ENCODE measurements at places on chromosomes 4 and X.

GRCh38 chr4:79047316-79047715 lies 108.1 kb upstream of the PAQR3 start:
- no peak for DNase-seq

DNA sequence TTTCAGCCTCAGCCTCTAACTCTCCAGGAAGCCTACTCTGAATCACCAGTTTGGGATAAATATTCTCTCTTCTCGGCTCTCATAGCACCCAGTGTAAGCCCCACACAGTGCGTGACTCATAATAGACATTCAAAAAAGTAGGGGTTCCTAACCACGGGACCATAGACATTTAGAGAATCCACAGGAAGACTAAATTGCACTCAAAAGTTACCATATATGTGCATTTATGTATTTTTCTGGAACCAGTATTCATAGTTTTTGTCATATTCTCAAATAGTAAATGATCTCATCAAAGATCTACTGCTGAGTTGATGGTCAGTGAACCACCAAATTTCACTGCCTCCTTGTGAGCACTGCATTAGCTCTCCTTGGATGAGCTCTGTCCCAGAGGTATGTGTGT lies 625.7 kb downstream of the SMARCA1 start:
- no peak for DNase-seq

DNA sequence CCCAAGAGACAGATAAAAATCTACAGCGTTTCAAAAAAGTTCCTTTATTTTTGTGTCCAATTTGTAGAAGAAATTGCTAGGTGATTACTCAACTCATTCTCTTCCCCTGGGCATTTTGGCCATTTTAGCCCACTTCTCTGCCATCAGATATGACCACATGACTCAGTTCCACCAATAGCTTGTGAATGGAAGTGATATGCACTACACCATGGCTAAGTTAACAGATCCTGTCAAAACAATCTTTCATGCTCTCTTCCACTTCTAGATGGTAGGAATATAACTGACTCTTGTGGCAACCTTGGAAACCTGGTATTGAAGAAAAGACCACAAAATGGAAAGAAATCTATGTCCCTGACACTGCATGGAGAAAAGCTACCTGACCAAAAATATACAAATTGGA lies 26.2 kb upstream of the FREM3 start:
- DNase-seq: no peak

- DNase-seq: peak; percentile 44
These were observed 138.9 kb upstream of the INPP4B start for GRCh38 chr4:142984871-142985585.

- no peak for DNase-seq
These were observed 355.3 kb upstream of the AMOT start for GRCh38 chrX:113195949-113196348.

DNA sequence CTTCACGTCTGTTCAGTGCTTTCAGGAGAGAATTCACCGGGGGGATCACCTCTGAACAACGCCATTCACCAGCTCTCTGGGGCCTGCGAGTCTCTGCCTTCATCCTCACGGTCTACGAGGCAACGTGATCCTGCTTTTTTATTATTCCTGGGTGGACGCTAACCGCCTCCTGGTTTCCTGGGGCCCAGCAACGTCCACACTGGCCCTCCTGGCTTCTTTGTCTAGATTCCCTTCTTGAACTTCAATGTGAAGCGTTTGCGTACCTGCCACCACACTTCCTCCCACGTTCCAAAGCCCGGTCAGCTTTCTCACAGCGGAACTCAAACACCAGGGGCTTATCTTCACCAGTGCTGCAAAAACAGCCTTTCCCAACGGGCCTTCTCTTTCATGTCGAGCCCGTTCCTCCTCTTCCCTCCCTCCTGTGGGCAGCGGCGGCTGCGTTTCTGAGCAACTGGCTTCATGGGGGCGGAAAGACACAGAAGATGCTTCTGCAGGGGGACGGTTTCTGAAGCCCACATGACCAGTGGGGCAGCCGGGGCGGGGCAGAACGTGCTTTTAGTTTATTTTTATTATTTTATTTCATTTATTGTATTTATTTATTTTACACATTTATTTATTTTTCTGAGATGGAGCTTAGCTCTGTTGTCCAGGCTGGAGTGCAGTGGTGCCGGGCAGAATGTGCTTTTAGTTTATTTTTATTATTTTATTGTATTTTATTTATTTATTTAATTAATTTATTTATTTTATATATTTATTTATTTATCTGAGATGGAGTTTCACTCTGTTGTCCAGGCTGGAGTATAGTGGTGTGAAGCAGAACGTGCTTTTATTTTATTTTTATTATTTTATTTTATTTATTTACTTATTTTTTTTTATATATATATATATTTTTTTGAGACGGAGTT lies 64.6 kb downstream of the CRLF2 start:
- no peak for DNase-seq

- no peak for DNase-seq
These were observed 579 bp downstream of the IL3RA start for GRCh38 chrX:1336948-1337779.

- DNase-seq: peak; percentile 75
These were observed 112.6 kb upstream of the PPARGC1A start for GRCh38 chr4:24002330-24002966.

GRCh38 chr4:41360214-41360920 lies 103.6 kb downstream of the UCHL1 start:
- peak; percentile 62 for DNase-seq

- no peak for DNase-seq
These were observed 1.2 kb downstream of the PROM1 start for GRCh38 chr4:16082426-16083240.

GRCh38 chr4:100590325-100590724 lies 72.5 kb upstream of the EMCN start:
- DNase-seq: peak; percentile 13

- DNase-seq: no peak
These were observed 222.5 kb upstream of the FAT1 start for GRCh38 chr4:186946136-186946535.

DNA sequence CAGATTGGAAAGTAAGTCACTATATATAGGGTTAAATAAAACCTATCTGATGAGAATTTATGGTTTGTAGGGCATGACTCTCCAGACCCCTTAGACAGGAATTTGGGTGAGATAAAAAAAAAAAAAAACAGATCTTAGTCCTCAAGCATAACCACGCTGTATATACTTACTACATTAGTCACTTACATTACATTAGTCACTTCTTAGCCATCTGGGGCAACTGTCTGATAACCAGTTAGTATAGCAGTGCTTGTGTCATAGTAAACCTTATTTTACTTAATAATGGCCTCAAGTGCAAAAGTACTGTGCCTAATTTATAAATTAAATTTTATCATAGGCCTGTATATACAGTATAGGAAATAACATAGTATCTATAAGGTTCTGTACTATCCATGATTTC lies 60.2 kb upstream of the RPS6KA6 start:
- DNase-seq: peak; percentile 50

- DNase-seq: no peak
These were observed 403.9 kb upstream of the SMIM31 start for GRCh38 chr4:164350061-164350460.

- peak; percentile 54 for DNase-seq
These were observed at the start of gene FGFBP2 for GRCh38 chr4:15963001-15963451. Gene FGFBP2 (minus strand): TSS chr4:15963175. CDS start chr4:15963129, 46 bp downstream.

DNA sequence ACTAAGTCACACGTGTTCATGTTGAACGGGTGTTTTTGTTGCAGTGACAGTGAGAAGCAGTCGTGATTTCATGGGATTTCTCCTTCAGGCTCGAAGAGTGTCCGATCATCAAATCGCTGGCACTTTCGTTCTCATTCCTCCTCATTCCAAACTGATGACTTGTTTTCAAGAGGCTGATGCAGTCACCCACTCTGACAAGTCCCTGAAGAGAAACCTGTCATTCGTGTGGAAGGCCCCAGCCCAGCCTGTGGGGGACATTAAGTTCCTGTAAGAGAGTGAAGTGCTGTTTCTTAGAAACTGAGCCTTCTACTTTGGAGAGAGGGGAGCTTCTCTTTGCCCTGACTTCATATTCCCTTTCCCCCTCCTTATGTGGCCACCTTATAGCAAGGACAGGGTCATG lies 8.0 kb downstream of the REELD1 start:
- DNase-seq: peak; percentile 77

DNA sequence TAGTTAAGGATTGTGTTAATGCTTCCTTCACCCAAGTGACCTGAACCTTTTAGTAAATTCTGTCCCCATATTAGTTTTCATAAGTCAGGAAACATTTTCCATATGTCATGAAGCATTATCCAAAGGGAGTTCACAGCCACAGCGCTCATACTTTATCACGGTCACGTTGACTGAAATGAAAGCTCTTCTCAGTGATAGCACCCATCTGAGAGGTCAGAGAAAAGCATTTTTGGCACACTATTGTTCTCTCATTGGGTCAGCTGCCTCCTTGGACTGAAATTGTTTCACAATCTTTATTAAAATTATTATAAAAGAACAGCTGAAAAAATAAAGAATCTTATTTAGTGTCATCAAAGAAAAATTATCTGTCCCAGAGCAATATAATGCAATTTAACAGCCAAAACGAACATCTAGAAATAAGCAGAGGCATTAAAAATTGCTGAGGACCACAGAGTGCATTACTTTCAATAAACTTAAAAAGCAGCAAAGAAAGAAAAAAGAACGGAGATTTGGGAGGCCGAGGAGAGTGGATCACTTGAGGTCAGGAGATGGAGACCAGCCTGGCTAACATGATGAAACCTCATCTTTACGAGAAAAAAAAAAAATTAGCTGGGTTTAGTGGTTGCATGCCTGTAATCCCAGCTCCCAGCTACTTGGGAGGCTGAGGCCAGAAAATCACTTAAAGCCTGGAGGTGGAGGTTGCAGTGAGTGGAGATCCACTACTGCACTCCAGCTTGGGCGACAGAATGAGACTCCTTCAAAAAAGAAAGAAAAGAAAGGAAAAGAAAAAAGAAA lies 680.8 kb upstream of the FAM241A start:
- no peak for DNase-seq

DNA sequence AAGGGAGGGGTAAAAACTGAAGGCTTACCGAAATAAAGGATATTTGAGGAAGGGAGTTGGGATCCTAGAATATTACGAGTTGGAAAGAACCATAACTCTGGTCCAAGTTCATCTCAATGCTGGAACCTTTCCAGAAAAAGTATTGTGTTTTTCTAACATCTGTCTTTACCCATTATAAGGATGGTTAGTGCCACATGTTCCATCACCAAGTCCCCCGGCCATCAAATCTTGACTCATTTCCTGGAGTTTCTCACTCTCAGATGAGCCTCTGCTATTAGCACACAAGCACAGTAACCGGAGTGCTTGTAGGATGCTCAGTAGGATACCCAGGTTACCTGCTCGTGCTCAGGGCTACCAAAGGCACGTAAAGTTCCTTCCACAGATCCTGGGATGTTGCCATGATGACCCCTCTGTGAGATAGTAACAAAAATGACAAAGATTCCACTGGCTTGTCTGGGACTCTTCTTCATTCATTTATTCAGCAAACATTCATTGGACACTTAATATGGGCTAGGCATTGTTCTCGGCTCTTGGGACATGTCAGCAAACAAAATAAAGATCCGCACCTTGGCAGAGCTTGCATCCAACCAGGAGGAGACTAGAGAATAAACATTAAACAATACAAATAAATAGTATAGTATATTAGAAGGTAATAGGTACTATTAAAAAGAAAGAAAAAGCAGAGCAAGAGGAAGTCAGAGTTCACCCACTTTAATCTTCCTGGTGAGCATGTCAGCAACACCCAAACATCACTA lies 36.3 kb downstream of the PKD2 start:
- peak; percentile 7 for DNase-seq

DNA sequence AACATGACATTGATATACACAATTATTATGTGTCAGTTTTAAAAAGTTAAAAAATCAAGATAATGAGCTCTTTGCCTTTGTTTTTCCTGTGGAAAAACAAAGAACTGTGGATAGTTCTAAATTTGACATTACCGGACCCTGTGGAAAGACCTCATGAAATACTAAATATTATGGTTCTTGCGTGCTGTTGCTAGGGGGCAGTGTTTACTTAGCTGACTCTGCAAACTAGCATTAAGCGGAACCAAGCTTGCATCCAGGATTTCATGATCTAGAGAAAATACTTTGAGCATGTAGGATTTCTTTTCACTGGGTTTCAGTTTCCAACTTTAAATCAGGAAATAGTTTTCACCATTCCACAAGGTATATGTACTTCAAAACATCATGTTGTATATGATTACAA lies 33.6 kb downstream of the CLCN4 start:
- DNase-seq: peak; percentile 37

GRCh38 chr4:31107362-31107761 lies 387.2 kb downstream of the PCDH7 start:
- peak; percentile 29 for DNase-seq

DNA sequence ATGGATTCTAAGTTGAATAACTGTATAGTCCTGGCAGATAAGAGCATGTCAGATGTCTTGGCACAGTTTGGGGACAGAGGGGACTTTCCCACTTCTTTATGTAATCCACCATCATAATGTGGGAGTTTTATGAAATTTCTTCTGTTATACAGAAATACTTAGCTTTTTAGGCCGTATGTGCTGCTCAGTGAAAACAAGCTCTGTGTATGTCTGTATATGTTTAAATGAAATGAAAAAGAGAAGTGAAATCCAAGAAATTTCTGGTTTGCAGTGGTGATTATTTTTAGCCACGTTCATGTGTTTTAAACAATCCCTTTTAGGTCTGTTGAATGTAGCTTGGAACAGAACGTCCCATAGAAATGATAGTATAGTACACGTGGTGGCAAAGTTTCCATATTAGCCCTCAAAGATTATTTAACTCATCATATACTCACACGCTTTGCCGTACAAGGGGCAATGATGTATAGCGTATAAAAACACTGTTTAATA lies 41.0 kb downstream of the GAB1 start:
- no peak for DNase-seq

GRCh38 chr4:17809667-17810066 lies 890 bp downstream of the DCAF16 start:
- DNase-seq: no peak

GRCh38 chr4:78683352-78683751 lies 92.8 kb upstream of the BMP2K start:
- no peak for DNase-seq

DNA sequence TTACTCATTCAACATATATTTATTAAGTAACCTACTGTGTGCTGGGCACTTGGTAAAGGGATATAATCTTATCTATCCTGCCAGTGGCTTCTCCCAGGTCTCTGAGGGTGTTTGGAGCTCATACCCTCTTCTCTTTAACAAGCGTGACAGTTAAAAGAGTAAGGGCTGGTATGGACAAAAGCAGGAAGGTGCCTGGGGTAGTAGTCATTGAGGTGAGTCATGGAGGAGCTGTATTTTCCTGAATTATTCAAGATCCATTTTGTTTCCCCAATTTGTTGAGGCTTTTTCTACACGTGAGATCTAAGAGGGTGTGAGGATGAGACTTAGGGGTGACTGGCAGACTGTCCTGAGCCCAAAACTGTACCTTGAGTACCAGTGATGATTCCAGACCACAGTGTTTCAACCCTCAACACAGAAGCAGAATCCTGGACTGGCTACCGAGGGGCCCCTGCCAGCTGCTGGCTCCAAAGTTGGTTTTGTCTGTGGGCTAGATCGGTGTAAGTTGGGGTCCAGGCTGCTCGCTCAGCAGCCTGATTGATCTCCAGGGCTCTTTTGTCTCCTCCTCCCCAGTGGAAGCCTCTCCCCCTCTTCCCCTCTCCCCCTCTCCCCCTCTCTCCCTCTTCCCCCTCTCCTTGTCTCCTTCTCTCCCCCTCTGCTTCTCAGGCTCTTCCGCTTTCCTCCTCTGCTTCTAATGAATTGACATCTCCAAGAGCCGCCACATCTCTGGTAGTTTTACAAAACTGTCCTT lies at the start of gene DRP2:
TSS of gene DRP2 (plus strand) at position 671 of the 748 bp plus-strand sequence. CDS start 11,862 bp downstream, outside the sequence.
- peak; percentile 59 for DNase-seq
